ENCODE measurements at places on chromosomes 3 and 15. TPM values are rescaled to one million over a fixed set of nuclear protein-coding genes. Genes with fewer than 3 reads are reported as not detected.

- DNase-seq = peak; percentile 55
These were observed 22.3 kb upstream of the SMCO1 start for GRCh38 chr3:196537319-196537984.

GRCh38 chr15:65028921-65029735 is at the start of gene MTFMT:
Gene MTFMT (minus strand): TSS chr15:65029639. CDS start chr15:65029613, 26 bp downstream.
- DNase-seq = peak; percentile 92

- DNase-seq = peak; percentile 15
These were observed 77.9 kb upstream of the DCLK3 start for GRCh38 chr3:36842275-36842674.

- DNase-seq = no peak
These were observed 3.9 kb upstream of the CSK start for GRCh38 chr15:74777769-74778598.

DNA sequence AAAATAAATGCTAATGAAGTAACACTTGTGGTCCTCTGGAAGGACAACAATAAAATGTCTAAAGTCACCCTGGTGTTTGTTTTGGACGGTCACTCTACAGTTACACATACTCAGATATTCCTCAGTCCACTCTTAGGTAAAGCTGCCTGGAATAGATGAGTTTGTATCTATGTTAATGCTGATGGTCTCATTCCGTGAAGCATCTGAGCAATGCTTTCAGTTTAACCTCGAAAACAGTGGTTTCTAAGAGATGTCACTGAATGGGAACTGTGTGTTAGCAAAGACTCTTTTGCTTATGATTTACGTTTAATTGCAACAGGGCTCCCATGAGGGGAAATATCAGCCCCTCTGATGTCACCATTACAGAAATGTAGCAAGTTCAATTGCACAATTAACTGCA is 49.1 kb downstream of the FBN1 start:
- peak; percentile 37 for DNase-seq

- no peak for DNase-seq
These were observed 80.4 kb upstream of the TMEM158 start for GRCh38 chr3:45306406-45307008.

DNA sequence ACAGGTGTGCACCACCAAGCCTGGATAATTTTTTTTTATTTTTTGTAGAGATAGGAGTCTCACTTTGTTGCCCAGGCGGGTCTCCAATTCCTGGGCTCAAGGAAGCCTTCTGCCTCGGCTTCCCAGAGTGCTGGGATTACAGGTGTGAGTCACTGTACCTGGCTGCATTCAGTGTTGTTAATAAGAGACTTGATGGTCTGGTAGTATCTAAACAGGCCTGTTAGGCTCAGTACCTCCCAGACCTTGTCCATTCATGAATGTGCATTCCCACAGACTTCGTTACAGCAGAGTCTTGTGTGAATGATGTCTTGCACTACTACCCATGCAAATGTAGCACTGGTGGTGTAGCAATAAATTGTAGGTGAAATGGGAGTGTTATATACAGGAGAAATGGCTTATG is 17.7 kb downstream of the CMTM8 start:
- no peak for DNase-seq

DNA sequence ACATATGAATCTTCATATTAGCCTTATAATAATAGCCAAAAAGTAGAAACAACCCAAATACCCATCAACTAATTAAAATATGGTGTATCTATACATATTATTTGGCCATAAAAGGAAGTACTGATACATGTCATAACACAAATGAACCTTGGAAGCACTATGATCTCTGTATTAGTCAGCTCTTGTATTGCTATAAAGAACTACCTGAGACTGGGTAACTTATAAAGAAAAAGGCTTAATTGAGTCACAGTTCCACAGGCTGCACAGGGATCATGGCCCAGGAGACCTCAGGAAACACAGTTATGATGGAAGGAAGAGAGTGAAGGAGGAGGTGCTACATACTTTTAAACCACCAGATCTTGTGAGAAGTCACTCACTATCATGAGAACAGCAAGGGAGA is 16.0 kb upstream of the CCR2 start:
- DNase-seq = no peak

EBLN2 gene
- polyA plus RNA-seq = 0.58 TPM

MAPKBP1 gene
- polyA plus RNA-seq = 5.2 TPM

CD200 gene
- polyA plus RNA-seq = 0.18 TPM

CCR2 gene
- not detected for polyA plus RNA-seq
